GM23248 (cell line): ENCODE measurements at places on chromosomes 13 and 19. TPM values are rescaled to one million over a fixed set of nuclear protein-coding genes. Genes with fewer than 3 reads are reported as not detected.

CEACAM20 gene
- not detected in 2 replicates for polyA plus RNA-seq

ICAM3 gene
- 23.1 and 23.4 TPM in 2 replicates for polyA plus RNA-seq

PRR22 gene
- polyA plus RNA-seq = 0.14 and 0.19 TPM in 2 replicates

TRIP10 gene
- polyA plus RNA-seq = 48.9 and 50.1 TPM in 2 replicates

CEACAM21 gene
- polyA plus RNA-seq = not detected in 2 replicates

DNA sequence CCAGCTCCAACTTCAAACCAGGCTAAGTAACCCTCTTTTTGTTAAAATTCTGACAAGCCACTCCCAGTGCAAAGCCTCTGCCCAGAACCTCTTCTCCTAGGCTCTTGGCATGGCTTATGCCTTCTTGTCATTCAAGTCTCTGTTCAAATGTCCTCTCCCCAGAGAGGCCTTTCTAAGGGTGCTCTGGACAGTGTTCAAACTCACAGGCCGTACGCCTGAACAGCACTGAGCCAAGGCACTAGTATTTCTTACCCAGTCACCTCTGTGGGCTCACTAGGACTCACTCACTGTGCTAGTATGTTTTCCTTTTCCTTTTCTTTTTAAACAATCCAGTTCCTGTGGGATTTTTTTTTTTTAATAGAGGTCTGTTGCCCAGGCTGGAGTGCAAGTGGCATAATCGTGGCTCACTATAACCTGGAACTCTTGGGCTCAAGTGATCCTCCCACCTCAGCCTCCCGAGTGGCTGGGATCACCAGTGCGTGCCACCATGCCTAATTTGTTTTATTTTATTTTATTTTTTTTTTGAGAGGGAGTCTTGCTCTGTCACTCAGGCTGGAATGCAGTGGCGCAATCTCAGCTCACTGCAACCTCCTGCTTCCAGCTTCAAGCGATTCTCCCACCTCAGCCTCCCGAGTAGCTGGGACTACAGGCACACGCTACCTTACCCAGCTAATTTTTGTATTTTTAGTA, 2.3 kb upstream of the ASF1B start:
- DNase-seq = peak; percentile 39
- H3K4me1 ChIP-seq = peaks cover 16% of the 10 kb centered on the region
- H3K4me3 ChIP-seq = no peak overlapping the region
- H3K36me3 ChIP-seq = no peaks in the 10 kb centered on the region

DNA sequence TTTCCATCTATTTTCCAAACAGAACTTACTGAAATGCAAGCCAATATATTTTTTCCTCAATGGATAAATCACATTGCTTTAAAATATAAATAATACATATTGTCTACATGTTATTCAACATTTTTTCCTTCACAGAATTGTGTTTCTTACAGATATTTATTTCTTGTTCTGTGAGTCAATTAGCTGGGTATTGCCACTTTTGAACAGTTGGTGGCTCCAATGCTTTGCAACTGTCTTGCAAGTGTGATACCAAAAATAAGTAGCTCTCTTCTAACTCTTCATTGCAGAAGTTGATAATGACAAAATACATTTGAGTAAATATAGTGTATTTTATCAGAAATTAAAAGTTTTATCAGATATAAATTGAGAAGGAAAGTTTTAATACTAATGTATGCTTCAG, 17.1 kb upstream of the GPC5 start:
- peak; percentile 18 for DNase-seq
- no peaks in the 10 kb centered on the region for H3K4me1 ChIP-seq
- H3K27me3 ChIP-seq = peaks cover 38% of the 10 kb centered on the region
- H3K36me3 ChIP-seq = no peaks in the 10 kb centered on the region
- H3K4me3 ChIP-seq = no peak overlapping the region

GRCh38 chr19:33772102-33772857, 24.4 kb upstream of the KCTD15 start:
- H3K36me3 ChIP-seq = no peaks in the 10 kb centered on the region
- H3K27me3 ChIP-seq = 0 out of 2 replicates have a peak, but pooled peaks cover 10% of the 10 kb centered on the region
- DNase-seq = no peak
- no peak overlapping the region for H3K27ac ChIP-seq
- H3K4me1 ChIP-seq = no peaks in the 10 kb centered on the region

DNA sequence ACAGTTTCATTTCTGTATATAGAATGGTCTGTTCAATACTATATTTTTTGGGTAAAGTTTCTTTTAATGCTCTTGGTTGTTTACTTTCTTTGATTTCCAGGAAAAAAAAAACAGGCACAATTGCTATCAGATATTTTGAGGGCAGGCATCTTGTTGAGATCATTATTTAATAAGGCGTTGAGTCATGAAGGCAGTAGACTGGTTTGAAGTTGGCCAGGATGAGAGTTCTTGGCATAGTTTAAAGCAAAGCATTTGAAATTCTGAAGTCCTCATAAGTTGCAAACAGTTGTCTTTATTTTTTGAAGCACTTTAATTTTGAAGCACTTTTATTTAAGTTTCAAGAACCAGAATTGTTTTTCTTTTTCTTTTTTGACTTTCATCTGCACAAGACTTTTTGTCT, 2.6 kb upstream of the ZNF175 start:
- no peak overlapping the region for H3K27ac ChIP-seq
- peaks cover 14% of the 10 kb centered on the region for H3K4me1 ChIP-seq
- H3K4me3 ChIP-seq = no peak overlapping the region
- no peaks in the 10 kb centered on the region for H3K27me3 ChIP-seq

DNA sequence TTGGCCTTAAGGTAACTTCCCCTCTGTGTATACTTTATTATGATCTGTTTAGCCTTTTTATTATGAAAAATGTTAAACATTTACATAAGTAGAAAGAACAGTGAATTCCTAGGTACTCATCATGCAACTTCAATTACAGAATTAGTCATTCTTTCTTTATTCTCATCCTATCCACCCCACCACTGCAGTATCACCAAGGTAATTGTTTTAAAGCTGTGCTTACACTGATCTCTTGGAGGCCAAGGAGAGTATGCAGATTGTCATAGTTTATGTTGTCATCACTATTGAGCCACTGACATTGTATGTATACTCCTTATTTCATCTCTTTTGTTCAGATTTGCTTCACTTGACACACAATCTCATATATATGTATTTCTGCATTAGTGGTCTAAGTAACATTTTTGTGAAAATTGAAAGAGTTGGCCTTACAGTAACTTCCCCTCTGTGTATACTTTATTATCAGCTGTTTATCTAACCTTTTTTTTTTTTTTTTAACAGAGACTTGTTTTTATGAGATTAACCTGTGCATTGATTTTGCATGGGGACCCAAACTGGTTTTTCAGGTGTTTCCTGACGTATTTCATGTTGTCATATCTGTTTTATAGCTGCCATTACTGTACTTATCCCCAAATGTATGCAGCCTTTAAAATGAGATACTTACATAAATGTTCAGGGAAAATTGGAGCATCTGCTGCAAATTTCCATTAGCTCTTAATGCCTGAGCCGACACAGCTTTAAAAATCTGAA, 4.5 kb downstream of the ZNF507 start:
- H3K36me3 ChIP-seq = peaks cover 28% of the 10 kb centered on the region
- H3K27ac ChIP-seq = no peak overlapping the region
- DNase-seq = peak; percentile 12
- no peaks in the 10 kb centered on the region for H3K27me3 ChIP-seq

DNA sequence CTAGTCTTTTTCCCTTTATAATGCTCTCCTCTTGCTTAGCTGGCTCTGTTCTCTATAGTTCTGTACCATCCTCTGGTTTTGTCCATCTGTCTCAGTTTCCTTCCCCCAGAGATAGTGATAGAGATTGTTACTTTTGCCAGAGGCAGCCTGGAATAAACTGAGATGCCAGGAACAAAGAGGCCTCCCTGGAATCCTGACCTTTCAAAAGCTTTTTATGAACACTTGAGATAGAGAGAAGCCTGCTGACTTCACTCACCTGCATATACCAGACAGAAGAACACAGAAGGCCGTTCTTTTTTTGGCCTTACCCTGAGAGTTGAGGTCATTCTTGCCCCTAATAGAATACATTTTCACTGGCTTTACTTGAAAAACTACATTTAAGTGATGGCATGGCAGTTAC, 150.2 kb downstream of the LHFPL6 start:
- DNase-seq = no peak
- no peaks in the 10 kb centered on the region for H3K27me3 ChIP-seq
- H3K4me3 ChIP-seq = no peak overlapping the region
- no peaks in the 10 kb centered on the region for H3K36me3 ChIP-seq
- H3K4me1 ChIP-seq = peaks cover 19% of the 10 kb centered on the region

- DNase-seq = no peak
- H3K4me3 ChIP-seq = no peak overlapping the region
- no peak overlapping the region for H3K27ac ChIP-seq
- H3K36me3 ChIP-seq = no peaks in the 10 kb centered on the region
- peaks cover 22% of the 10 kb centered on the region for H3K27me3 ChIP-seq
Observed at GRCh38 chr19:1675633-1676350, 23.4 kb upstream of the TCF3 start.

GRCh38 chr13:64234255-64234654, 2818.6 kb upstream of the PCDH20 start:
- no peak overlapping the region for H3K4me3 ChIP-seq
- H3K4me1 ChIP-seq = no peaks in the 10 kb centered on the region
- DNase-seq = no peak
- H3K36me3 ChIP-seq = no peaks in the 10 kb centered on the region
- H3K27me3 ChIP-seq = no peaks in the 10 kb centered on the region
- no peak overlapping the region for H3K27ac ChIP-seq

GRCh38 chr13:90951663-90952062, 395.8 kb upstream of the MIR17HG start:
- H3K27ac ChIP-seq = no peak overlapping the region
- no peak overlapping the region for H3K4me3 ChIP-seq
- DNase-seq = no peak
- no peaks in the 10 kb centered on the region for H3K36me3 ChIP-seq

DNA sequence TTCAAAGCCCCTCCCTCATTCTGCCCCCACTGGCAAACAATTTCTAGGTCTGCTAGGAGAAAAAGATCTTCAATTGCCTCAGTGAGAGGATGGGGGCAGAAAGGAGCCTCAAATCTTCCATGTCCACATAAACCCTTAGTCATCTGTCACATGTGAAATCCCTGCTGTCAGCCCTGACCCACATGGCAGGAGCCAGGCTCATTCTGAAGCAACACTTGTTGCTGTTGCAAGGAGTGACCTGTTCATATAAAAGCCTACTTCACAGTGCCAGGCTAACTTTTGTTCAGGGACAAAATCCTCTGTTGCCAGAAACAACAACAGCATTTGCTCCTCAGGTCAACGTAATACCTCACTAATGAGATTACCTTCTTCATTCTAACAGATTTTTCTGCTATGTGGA, 70.5 kb downstream of the IRS2 start:
- DNase-seq = peak; percentile 42
- no peaks in the 10 kb centered on the region for H3K36me3 ChIP-seq
- H3K4me1 ChIP-seq = no peaks in the 10 kb centered on the region

DNA sequence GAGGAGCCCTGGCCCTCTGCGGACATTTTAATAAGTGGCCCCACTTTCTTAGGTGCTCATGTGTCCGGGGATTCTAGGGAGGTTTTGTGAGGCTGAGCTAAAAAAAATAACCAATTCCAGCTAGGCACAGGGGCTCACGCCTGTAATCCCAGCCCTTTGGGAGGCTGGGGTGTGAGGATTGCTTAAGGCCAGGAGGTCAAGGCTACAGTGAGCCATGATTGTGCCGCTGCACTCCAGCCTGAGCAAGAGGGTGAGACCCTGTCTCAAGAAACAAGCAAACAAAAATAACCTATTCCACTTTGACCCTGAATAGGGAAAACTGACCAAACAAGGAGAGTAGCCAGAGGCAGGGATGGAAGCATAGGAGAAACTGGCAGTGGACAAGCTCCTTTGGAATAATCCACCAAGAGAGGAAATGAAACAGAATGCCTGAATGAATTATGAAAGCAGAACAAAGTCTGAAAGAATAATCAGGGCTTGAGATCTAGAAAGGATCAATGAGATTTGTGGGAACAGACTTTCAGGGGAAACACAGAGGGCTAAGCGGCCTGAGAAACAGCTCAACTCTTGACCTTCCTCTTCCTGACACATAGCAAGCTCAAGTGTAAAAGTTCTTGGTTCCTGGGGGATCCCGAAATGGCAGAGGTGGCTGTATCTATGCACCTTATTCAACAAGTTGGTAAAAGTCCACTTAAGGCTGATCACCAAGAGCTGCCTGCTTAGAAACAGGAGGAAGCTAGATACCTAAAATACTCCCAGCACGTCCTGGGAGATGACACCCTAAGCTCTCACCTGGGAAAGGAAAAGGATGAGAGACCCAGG, 30.1 kb upstream of the FFAR2 start:
- no peaks in the 10 kb centered on the region for H3K4me1 ChIP-seq
- H3K27me3 ChIP-seq = peaks cover 51% of the 10 kb centered on the region
- H3K4me3 ChIP-seq = no peak overlapping the region
- no peak overlapping the region for H3K27ac ChIP-seq
- no peak for DNase-seq
- H3K36me3 ChIP-seq = no peaks in the 10 kb centered on the region

GRCh38 chr13:40390401-40390916, 276.0 kb downstream of the FOXO1 start:
- no peaks in the 10 kb centered on the region for H3K27me3 ChIP-seq
- H3K4me3 ChIP-seq = no peak overlapping the region
- DNase-seq = no peak
- H3K36me3 ChIP-seq = no peaks in the 10 kb centered on the region

GRCh38 chr19:15181394-15181793, 19.4 kb downstream of the NOTCH3 start:
- no peak overlapping the region for H3K27ac ChIP-seq
- H3K36me3 ChIP-seq = no peaks in the 10 kb centered on the region; the same call in 1 of the 2 replicates
- H3K4me1 ChIP-seq = no peaks in the 10 kb centered on the region
- DNase-seq = no peak
